HCT116 (cell line): ENCODE measurements at places on chromosomes 6 and 20. TPM values are rescaled to one million over a fixed set of nuclear protein-coding genes. Genes with fewer than 3 reads are reported as not detected.

DNA sequence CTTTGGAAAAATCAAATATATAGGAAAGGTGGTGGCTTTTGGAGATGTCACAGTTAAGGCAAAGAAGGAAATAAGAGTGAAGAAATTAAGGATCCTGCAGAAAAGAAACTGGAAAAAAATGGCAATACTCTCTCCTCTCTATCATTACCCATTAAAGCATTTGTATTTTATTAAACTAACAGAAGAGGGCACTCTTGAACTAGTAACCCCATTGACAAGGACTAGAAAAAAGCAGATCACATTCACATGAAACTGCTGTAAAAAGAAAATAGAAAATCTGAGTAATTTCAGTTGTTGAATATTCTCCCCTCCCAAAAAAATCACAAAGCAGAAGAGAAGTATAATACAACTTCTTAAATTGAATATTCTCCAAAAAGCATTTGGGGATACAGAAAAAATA lies 104.1 kb upstream of the SLC35B3 start:
- peak; percentile 7 for DNase-seq
- H3K4me1 ChIP-seq, result no peaks in the 10 kb centered on the region

DNA sequence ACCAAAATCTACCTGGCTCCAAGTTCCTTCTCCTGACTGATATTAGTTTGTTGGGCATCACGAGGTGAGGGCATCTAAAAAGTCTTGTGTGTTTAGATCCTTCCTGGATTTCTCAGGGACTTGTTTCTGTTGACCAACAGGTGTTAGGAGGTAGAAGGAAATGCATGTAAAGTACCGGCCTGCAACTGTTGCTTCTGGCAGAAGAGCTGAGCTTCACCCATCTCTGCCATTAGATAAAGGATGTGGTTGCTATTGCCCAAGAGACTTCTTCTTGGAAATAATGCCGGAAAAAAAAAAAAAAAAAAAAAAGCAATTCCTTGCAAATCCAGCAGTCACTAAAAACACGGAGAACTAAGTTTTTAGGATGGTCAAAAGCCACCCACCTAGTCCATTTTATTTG lies 303.1 kb downstream of the CDH26 start:
- no peaks in the 10 kb centered on the region for H3K27me3 ChIP-seq
- H3K4me1 ChIP-seq, result no peaks in the 10 kb centered on the region
- H3K36me3 ChIP-seq, result no peaks in the 10 kb centered on the region
- DNase-seq, result no peak

GRCh38 chr20:25318471-25319240 lies 70.8 kb downstream of the PYGB start:
- DNase-seq, result no peak
- H3K27me3 ChIP-seq, result no peaks in the 10 kb centered on the region
- no peak overlapping the region for H3K27ac ChIP-seq

- H3K36me3 ChIP-seq, result no peaks in the 10 kb centered on the region
- DNase-seq, result no peak
- H3K4me1 ChIP-seq, result no peaks in the 10 kb centered on the region
- no peak overlapping the region for H3K4me3 ChIP-seq
- peaks cover 33% of the 10 kb centered on the region for H3K27me3 ChIP-seq
- no peak overlapping the region for H3K27ac ChIP-seq
Observed at GRCh38 chr20:53212018-53212417, 239.9 kb downstream of the TSHZ2 start.

GRCh38 chr20:56414842-56415765 lies 3.0 kb downstream of the CASS4 start:
- no peak overlapping the region for H3K4me3 ChIP-seq
- no peak for DNase-seq
- no peaks in the 10 kb centered on the region for H3K27me3 ChIP-seq
- no peak overlapping the region for H3K27ac ChIP-seq
- H3K36me3 ChIP-seq, result peaks cover 2% of the 10 kb centered on the region; the same call in 1 of the 2 replicates

- no peaks in the 10 kb centered on the region for H3K4me1 ChIP-seq
- H3K27ac ChIP-seq, result no peak overlapping the region
Observed at GRCh38 chr6:96086745-96087144, 71.0 kb downstream of the FUT9 start.

GRCh38 chr6:43770372-43771209 lies 580 bp downstream of the VEGFA start:
- peaks cover 4% of the 10 kb centered on the region for H3K36me3 ChIP-seq
- no peak for DNase-seq
- no peaks in the 10 kb centered on the region for H3K27me3 ChIP-seq

The NINL gene
- 7.2 TPM for total RNA-seq

The LY86 gene
- total RNA-seq, result not detected

The DACT2 gene
- total RNA-seq, result not detected

The ADGRF4 gene
- not detected for total RNA-seq
